ENCODE measurements at places on chromosomes 3 and 15. TPM values are rescaled to one million over a fixed set of nuclear protein-coding genes. Genes with fewer than 3 reads are reported as not detected.

The GOLGA8R gene
- 8.1 TPM for polyA plus RNA-seq

The COL8A1 gene
- polyA plus RNA-seq: 3.4 TPM

The MORC1 gene
- polyA plus RNA-seq: 0.08 TPM

The UCN2 gene
- 0.29 TPM for polyA plus RNA-seq

The CHRNA7 gene
- polyA plus RNA-seq: 15.6 TPM

The PAQR5 gene
- polyA plus RNA-seq: 4.3 TPM

The EOMES gene
- polyA plus RNA-seq: 0.13 TPM

The CAPN3 gene
- 46.7 TPM for polyA plus RNA-seq

The KCNMB2 gene
- polyA plus RNA-seq: 15.3 TPM

The FSIP1 gene
- polyA plus RNA-seq: 3.6 TPM

The WHAMM gene
- 9.8 TPM for polyA plus RNA-seq

The LTK gene
- 0.70 TPM for polyA plus RNA-seq

The NANOGP8 gene
- polyA plus RNA-seq: not detected

The LSG1 gene
- polyA plus RNA-seq: 33.2 TPM

The ECE2 gene
- polyA plus RNA-seq: 18.6 TPM

The SENP8 gene
- polyA plus RNA-seq: 5.6 TPM
